Left cardiac atrium (tissue), 4 donors: ENCODE measurements at places on chromosomes 5 and 9. TPM values are rescaled to one million over a fixed set of nuclear protein-coding genes. Genes with fewer than 3 reads are reported as not detected.

ZNF79 gene
- total RNA-seq: 6.2 TPM

DNA sequence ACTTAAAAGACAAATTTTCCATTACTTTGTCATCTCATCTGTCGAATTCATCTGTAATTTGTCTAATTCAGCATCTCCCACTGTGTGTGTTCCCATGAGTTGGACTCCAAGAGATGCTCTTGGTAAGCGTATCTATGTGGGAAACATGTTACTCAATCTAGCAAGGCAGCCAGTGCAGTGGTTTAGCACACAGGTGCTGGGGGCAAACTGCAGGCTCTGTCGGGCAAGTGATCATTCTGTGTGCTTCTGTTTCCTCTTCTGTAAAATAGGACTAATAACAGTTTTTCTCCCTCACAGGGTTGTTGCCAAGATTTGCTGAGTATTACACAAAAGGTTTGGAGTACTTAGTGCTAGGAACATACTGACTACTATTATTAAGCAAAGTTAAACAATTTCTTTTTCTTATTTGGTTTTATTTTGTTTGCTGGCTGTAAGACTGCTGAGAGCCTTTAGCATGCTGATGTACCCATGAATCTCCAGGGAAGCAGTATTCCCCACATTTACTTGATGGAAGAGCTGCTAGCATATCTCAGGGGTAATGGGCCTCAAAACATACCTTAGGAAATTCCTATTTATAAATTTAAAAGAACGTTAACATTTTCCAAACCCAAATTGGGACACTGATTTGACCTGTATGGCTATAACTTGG lies 709 bp upstream of the GAPT start:
- no peak for DNase-seq

DNA sequence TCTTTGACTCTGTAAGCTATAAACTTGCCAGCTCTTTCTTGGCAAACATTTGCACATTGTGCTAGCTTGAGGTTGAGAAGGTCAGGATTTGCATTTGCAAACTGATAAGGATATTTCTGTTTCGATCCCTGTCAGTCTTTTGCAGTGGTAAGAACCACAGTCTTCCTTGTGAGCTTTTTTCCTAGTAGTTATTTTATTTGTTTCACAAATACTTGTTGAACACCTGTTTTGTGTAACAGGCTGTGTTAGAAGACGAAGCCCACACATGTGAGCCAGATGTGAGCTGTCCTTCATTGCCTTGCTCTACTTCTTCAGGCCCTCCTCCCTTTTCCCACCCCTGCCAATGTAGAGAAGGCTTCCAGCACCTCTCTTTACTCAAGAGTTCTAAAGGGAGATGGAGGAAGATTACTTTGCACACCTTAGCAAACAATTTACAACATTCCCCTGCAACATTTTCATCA lies 327.0 kb upstream of the KLF4 start:
- DNase-seq: no peak

DNA sequence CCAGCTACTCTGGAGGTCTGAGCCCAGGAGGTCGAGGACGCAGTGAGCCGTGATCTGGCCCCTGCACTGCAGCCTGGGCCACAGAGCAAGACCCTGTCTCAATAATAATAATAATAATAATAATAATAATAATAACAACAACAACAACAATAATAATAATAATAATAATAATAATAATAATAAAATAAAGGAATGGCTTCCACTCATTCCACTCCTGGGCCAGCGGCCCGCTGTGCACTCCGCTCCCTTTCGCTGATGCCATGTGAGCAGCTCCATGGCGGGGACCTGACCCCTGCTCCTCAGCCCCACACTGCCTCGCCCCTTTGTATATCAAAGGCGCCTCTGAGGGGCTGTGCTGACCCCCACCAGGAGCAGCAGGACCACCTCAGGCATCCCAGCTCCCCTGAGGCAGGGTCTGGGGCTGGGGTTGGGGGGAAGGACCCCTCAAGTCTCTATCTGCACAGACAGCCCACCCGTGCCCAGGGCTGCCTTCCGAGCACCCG lies 20.0 kb downstream of the GBGT1 start:
- no peak for DNase-seq

PSAT1 gene
- 2.7 TPM for total RNA-seq

FRMD3 gene
- total RNA-seq: 63.6 TPM

- DNase-seq: no peak
Measured at GRCh38 chr5:120017513-120017912, 388.2 kb downstream of the FAM170A start.

DNA sequence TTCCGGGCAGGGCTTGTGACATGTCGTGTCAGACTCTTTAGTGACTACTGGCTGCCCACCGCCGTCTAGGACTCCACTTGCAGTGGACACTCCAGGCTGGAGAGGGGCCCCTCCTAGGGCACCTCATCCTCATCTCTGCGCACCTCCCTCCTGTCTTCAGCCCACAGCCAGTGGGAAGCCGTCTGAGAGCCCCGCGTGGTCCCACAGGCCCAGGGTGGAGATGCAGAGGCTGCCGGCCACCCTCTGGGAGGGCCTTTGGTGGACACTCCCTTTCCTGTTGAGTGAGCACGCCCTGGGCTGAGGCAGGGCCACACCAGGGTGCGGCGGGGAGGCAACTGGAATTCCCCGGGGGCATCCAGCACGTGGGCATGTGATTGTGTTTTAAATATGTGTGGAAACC lies 80.5 kb downstream of the IRX2 start:
- DNase-seq: no peak

GRCh38 chr9:4830699-4831098 lies 38.0 kb downstream of the RCL1 start:
- DNase-seq: no peak
